T-cell (primary cell): ENCODE measurements at places on chromosomes 13 and 19.

DNA sequence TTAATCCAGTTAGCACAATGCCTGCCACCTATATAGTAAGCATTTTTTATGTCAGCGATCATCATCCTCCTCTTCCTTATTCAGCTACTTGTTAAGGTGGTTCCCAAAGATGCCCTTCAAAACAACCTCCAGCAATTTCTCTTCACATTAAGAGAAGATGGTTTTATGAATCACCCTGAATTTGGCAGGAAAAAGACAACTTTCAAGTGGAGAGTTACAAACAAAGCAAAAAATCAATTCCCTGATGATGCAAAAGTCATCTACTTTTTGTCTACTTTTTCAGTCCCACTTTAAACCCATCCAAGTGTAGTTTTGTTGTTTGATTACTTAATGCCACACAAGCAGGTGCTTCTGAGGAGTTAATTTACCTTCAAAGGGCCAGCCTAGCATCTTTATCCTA is 139.1 kb upstream of the SERP2 start:
- DNase-seq, result no peak

- no peak for DNase-seq
Observed at GRCh38 chr19:1465191-1466016, 13.6 kb downstream of the C19orf25 start.

DNA sequence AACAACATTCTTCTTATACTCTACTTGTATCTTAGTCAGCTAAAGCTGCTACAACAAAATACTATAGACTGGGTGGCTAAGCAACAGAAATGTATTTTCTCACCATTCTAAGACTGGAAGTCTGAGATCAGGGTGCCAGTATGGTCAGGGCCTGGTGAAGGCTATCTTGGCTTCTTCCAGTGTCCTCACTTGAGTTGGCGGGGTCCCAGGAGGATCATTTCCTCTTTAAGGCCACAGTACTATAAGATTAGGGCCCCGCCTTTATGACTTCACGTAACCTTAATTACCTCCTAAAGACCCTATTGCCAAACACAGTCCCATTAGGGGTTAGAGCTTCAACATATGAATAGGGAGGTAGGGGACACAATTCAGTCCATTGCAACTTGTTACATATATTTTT is 30.7 kb upstream of the DOCK9 start:
- no peak for DNase-seq

DNA sequence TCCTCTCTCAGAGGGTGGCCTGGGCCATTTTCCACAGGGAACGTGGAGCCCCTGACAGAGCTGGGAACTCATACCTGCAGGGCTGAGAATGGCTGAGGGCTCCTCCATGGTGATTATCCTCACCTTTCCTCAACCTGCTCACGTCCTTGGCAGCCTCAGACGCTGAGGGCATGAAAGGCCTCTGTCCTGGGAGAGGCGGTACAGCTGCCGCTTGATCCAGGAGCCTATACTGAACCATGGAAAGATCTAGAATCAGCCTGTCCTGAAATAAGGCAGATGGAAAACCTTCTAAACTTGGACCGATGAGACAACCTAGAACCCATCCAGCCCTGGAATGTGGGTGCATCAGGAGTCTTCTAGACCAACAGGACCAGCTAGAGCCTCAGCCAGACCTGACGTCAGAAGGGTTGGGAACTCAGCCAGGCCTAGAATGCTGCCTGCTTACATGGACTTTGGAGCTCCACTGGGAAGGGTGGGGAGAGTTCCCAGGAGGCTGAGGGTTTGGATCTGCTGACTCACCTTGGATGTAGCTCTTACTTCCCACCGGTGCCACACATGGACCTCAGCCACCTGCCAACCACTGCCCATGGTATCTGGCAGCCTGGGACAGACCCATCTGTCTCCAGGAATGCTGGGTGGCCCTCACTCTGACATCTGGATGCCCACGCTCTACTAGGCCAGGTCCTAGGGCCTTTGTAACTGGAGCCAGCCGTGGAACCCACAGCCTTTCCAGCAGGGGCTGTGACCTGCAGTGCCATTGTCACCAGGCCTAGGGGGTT is 7.5 kb downstream of the KCTD15 start:
- DNase-seq, result no peak

DNA sequence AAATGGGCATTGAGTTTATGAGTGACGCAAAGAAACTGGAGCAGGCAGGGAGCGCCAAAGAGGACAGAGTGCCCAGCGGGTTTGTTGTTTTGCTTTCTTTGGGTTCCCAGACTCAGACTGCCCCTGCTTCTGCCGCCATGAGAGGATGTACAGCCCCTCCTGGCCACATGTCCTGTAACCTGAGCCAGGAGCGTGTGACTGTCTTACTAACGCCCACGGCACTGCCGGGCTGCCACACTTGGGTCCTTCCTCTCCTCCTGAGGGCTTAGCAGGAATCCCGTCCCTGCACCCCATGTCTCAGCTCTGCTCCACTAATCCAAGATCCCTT is 80.5 kb downstream of the GPR12 start:
- no peak for DNase-seq

DNA sequence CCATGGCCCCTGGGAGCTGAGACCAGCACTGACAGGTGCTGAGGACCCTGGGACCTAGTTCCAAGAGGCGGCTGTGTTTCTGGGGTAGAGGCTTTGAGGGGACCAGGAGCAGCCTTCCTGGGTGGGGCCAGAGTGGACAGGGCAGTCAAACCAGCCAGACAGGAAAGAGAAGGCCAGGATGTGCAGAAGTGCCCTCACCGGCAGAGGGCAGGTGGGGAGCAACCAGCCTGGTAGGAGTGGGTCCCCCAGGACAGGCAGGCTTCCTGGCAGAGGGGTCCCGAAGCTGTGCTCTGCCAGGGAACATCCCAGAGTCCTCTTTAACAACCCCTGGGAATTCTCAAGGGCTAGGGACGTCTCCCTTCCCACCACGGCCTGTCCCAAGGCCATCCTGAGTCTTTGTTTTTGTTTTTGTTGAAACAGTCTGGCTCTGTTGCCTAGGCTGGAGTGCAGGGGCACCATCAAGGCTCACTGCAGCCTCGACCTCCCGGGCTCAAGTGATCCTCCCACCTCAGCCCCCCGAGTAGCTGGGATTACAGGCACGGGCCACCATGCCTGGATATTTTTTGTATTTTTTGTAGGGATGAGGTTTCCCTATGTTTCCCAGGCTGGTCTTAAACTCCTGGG is 3.0 kb upstream of the HIPK4 start:
- DNase-seq, result no peak

- DNase-seq, result no peak
Observed at GRCh38 chr13:102724923-102725322, 30.1 kb upstream of the METTL21C start.

DNA sequence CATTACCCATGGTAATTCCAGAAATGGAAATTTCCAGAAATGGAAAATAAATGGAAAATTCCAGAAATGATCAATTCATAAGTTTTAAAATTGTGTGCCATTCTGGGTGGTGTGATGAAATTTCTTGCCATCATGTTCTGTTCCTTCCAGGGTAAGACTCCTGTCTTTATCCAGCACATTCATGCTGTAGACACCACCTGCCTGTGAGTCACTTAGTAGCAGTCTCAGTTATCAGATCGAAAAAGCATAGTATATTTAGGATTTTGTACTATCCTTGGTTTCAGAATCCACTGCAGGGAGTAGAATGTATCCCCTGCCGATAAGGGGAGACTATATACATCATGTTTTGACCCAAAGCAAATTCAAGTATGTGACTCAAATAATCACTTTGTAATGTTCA is 26.7 kb upstream of the CSNK1A1L start:
- no peak for DNase-seq

GRCh38 chr13:72952529-72953141 is 106.2 kb upstream of the KLF5 start:
- DNase-seq, result no peak

DNA sequence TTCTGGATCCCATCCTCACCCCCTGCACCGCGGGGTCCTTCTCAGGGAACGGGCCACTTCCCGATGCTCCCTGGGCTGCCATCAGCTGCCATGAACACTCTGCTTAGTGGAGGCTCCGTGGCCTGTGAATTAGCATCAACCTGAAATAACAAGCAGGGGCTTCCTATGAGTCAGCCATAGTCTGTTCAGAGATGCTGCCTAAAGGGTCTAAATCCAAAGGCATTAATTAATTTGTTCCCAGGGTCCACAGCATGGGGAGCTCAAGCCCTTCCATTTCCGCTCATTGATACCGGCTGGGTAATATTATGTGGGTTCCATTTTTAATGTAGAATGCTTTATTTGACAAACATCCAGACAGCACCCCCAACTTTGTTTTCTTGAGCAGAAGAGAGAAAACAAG is 341.9 kb upstream of the TMTC4 start:
- no peak for DNase-seq

DNA sequence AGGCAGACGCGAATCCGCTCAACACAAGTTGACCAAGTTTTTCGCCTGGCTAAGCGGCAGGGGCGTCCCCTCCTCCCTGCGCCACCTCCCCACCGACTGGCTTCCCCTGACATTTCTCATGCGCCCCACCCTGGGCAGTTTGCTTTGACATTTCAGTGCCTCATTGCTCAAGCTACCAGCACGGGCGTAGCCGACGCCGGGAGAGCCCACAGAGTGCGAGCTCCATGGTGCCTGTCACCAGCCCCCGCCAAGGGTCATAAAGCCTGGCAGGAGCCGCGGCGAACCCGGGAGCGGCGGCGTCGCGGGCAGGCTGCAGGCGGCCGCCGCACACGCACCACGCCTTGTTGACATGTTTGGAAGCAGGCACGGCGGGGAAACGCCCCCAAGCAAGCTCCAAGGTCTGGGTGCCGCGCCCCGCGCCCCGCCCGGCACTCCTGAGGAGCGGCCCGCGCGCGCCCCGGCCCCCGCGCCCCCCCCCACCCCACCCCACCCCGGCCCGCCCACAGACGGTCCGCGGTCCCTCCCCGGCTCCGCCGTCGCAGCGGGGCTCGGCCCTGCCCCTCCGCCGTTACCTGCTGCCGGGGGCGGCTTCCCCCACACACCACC is 601 bp downstream of the FBXL3 start:
- DNase-seq, result peak; percentile 64

DNA sequence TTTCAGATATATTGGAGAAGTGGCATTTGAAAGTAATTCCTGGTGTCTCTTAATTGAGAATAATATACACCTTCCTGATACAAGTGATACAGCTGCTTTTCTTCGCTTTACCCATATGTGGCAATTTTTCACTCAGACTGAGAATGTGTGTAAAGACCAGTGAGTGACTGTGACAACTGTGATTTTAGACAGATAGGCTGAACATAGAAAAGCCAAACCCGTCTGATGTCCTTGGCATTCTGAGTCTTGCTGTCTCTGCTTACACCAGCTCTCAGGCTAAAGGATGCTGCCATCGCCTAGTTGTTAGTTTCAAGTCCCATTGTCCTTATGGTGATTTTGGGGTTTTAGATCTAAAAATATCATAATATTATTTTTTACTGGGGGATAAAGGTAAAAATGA is 492.6 kb downstream of the RFC3 start:
- no peak for DNase-seq

DNA sequence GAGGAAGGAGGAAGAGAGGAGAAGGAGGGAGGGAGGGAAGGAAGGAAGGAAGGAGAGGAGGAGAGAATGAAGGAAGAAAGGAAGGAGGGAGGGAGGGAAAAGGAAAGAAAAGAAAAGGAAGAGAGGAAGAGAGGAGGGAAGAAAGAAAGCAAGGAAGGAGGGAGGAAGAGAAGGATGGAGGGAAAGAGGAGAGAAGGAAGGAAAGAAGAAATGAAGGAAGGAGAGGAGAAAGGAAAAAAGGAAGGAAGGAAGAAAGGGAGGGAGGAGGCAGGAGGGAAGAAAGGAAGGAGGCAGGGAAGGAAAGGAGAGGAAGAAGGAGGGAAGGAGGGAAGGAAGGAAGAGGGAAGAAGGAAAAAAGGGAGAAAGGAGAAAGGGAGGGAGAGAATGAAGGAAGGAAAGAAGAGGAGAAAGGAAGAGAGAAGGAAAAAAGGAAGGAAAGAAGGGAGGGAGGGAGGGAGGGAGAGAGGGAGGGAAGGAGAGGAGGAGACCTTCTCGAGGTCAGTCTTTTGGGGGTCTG is 13.4 kb upstream of the CASP14 start:
- no peak for DNase-seq

DNA sequence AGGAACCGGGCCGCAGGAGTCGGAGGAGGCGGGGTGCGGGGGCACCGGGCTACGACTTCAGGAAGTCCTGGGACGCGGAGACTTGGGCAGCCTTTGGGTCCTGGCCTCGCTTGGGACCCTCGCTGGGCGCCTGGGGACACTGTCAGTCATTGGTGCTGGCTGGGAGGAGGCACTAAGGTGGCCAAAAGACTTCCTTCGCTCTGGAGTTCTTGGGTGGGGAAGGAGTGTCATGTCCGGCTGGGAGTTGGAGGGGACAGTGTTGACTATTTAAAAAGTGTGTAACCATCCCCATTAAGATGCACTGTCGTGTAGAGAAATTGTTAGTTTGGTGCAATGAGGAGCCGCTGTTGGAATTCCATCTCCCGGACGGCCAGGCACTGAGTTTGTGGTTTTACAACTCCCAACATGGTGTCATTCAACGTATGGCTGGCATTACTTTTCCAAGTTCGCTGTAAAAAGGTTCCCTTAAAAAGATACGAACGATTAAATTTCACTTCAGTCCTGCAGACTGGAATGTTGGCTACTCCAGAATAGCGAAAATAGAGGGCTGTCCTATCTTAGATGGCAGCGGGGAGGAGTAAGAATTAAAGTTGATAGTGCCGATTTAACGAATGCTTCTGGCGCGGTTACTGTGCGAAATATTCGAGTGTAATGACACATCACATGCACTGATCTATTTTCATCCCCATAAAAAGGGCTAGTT is 776 bp downstream of the DNAJC3 start:
- no peak for DNase-seq

DNA sequence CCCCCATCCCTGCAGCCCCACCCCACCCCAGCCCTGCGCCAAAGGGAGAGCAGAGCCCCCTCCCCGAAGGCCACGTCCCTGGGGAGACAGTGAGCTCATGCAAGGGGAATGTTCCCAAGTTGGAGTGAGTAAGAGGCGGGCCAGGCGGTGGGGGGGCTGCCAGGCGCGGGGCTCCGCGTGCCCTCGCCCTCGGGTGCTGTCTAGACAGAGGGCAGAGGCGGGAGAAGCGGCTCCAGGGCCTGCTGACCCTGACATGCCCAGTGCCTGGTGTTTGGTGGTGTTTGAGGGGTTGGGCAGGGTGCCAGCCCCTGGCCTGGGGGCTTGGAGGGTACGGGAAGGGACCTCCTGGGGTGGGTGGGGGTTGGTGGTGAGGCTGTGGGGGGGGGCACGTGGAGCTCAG is 1.0 kb downstream of the FSTL3 start:
- no peak for DNase-seq
